ENCODE measurements at places on chromosomes 7 and 10.

- DNase-seq = peak; percentile 26
Measured at GRCh38 chr10:4315551-4315950, 510.5 kb upstream of the AKR1E2 start.

DNA sequence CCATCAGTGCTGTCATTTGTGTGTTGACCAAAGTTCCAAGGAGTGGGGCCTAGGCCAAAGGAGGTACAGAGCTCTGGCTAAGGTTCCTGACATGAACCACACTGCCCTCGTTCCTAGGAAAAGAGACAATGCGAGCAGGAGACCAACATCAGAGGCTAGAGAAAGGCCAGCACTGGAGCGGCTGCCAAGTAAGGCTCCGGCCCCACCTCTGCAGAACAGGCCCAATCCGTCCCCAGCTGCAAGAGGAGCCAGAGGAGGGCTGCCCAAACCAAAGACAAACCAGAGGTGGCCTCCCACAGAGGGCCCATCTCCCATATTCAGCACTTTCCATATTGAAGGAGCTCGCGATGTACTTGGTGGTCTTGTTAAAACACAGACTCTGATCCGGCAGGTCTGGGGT lies 81.0 kb downstream of the FAM53B start:
- DNase-seq = no peak

- DNase-seq = no peak
Measured at GRCh38 chr7:20290505-20291111, 40.1 kb upstream of the ITGB8 start.

GRCh38 chr10:94578790-94579189 lies 33.2 kb downstream of the HELLS start:
- no peak for DNase-seq

DNA sequence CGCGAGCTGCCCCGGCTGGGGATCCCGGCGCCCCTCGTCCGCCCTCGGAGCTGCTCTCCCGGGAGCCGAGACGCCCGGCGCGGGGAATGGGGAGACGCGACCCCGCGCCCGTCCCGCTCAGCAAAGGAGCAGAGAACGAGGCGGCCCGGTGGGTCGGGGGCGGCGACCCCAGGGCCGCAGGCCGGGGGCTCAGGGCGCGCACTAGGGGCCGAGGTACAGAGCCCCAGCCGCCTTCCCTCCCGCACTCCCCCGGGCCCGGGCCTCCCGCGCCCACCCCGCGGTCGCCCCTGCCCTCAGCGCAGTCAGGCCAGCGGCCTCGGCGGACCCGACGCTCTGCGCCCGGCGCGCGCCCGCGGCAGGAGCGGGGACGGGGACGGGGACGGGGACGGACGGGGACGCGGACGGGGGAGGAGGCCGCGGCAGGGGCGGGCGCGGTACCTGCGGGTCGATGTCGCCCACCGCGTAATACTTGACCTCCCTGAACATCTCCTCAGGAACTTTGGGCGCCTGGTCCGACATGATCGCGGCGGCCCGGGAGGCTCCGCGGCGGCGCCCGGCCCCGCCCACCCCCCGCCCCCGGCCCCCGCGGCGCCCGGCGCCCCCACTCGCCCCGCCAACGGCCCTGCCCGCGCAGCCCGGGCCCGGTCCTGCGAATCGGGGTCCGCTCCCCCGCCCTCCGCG lies 373 bp downstream of the PAXIP1 start:
- peak; percentile 37 for DNase-seq
